ENCODE measurements at places on chromosomes 5 and 9. TPM values are rescaled to one million over a fixed set of nuclear protein-coding genes. Genes with fewer than 3 reads are reported as not detected.

Gene CIZ1
- 30.6 TPM for total RNA-seq

Gene SLC23A1
- not detected for total RNA-seq

Gene GABBR2
- total RNA-seq = 5.1 TPM

Gene POU5F2
- total RNA-seq = 1.7 TPM

Gene MTMR12
- 15.1 TPM for total RNA-seq

Gene C1QTNF2
- total RNA-seq = 0.34 TPM

Gene SIT1
- not detected for total RNA-seq

Gene ASPN
- not detected for total RNA-seq

Gene ZNF483
- total RNA-seq = 1.3 TPM

Gene FGF1
- total RNA-seq = 0.34 TPM

Gene FOXD4L3
- under 0.01 TPM for total RNA-seq

Gene RHOBTB3
- total RNA-seq = 68.1 TPM

Gene IDNK
- total RNA-seq = 2.2 TPM

Gene TAF7
- 46.6 TPM for total RNA-seq

Gene CCL27
- total RNA-seq = 0.34 TPM

Gene CDH10
- total RNA-seq = not detected

Gene SLIT3
- not detected for total RNA-seq

Gene NR6A1
- 0.69 TPM for total RNA-seq

Gene ANKRD20A1
- not detected for total RNA-seq

Gene GABRB2
- total RNA-seq = not detected

Gene SUSD3
- total RNA-seq = 3.7 TPM

Gene ARAP3
- total RNA-seq = 16.7 TPM

Gene TMEM38B
- 20.6 TPM for total RNA-seq

Gene PCDHB10
- not detected for total RNA-seq

Gene TRPM6
- total RNA-seq = 0.93 TPM

Gene DND1
- 1.00 TPM for total RNA-seq

Gene AHRR
- total RNA-seq = 30.0 TPM

Gene FAXDC2
- total RNA-seq = 8.6 TPM

Gene SLCO6A1
- not detected for total RNA-seq

Gene CSF2
- total RNA-seq = not detected

Gene B4GALT1
- 18.9 TPM for total RNA-seq

Gene SPATA31C1
- total RNA-seq = not detected

Gene WNT8A
- not detected for total RNA-seq

Gene FBP1
- under 0.01 TPM for total RNA-seq

Gene MAMDC4
- 0.73 TPM for total RNA-seq

Gene NAIP
- total RNA-seq = 1.7 TPM

Gene ZBTB5
- 8.8 TPM for total RNA-seq

Gene PALM2AKAP2
- 0.46 TPM for total RNA-seq

Gene NR4A3
- 7.2 TPM for total RNA-seq

Gene INVS
- 38.4 TPM for total RNA-seq

Gene GLDC
- total RNA-seq = 47.7 TPM

Gene LCN1
- total RNA-seq = not detected

Gene TSSK1B
- not detected for total RNA-seq

Gene SYNPO
- total RNA-seq = 3.9 TPM

Gene NME5
- 9.1 TPM for total RNA-seq

Gene TPPP
- total RNA-seq = 1.7 TPM

Gene IL9
- total RNA-seq = not detected

Gene PRRT1B
- not detected for total RNA-seq

Gene WDR70
- 18.3 TPM for total RNA-seq

Gene CENPH
- total RNA-seq = 12.3 TPM

Gene STK32A
- total RNA-seq = 36.0 TPM

Gene LECT2
- total RNA-seq = not detected

Gene PAEP
- total RNA-seq = 11.0 TPM

Gene IL7R
- total RNA-seq = 1.7 TPM

Gene F2RL2
- not detected for total RNA-seq

Gene CANX
- 848 TPM for total RNA-seq

Gene AGXT2
- total RNA-seq = not detected

Gene FGD3
- total RNA-seq = not detected

Gene LRRTM2
- total RNA-seq = 5.4 TPM

Gene NDOR1
- 12.4 TPM for total RNA-seq

All from melanocyte of skin (primary cell).